ENCODE measurements at places on chromosomes 7 and 10.

DNA sequence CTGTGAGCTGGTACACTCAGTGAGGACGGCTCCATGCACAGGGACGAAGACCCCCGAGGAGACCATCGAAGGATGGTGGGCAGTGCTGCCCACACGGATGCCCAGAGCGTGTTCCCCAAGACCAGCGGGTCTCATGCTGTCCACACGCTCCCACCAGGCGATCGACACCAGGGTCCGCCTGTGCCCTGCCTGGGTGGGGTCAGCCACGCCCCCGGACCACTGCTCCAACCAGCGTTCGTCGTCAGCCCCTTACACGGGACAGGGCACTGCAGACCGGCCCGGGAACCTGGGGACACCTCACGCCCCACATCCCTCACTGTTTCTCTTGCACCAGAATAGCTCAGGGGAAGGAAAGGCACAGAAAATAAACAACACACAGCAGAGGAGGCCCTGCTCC, 223.5 kb downstream of the DNAJB6 start:
- no peak for DNase-seq

DNA sequence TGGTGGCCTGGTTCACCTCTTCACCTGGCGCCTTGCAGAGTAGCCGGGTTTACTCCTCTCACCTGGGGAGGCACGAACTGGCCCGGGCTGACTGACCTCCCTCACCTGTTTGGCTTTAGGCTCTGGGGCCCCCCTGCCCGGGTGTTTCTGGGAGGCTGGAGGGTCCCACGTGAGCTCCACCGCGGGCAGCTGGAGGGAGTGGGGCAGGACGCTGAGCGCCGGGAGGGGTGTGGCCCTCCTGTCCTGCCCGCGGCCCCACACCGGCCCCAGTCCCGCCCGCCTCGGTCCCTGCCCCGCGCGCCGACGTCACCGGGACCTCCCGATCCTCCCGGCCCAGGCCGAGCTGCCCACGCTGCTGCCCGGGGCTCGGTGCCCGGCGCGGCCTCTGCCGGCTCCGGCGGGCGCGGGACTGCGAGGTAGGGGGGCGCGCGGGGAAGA, at the start of gene AMZ1:
AMZ1 (plus strand) TSS at position 322 of the 438 bp plus-strand sequence. CDS start 12,250 bp downstream, outside the sequence.
- no peak for DNase-seq

- DNase-seq, result no peak
Observed at GRCh38 chr7:38129579-38129978, 48.5 kb upstream of the STARD3NL start.

DNA sequence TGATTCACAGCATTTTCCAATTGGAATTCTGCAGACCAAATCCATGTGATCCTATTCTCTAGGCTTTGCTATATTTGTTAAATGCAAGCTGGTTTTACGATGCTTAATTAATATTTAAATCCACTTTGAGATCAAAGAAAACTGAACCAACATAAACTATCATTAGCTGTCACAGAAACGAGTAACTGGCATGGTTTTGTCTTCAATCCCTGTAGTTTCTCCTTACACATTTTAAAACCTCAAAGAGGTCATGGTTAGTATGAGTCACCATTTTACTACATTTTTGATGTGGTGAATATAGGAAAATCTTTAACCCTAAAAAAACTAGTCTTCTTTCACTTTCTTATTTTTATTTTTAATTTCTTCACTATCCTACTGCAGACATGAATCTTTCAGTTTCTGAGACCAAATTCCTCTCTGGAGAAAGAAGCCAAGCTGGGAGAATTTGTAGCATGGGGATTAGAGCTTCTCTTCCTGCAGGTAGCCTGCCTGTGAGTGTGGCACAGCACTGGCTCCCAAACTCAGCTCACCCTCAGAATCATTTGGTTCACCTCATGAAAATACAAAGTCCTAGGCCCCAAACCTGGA, 8.7 kb upstream of the LIPM start:
- no peak for DNase-seq

- DNase-seq, result no peak
Observed at GRCh38 chr7:13800694-13801448, 188.6 kb downstream of the ETV1 start.

DNA sequence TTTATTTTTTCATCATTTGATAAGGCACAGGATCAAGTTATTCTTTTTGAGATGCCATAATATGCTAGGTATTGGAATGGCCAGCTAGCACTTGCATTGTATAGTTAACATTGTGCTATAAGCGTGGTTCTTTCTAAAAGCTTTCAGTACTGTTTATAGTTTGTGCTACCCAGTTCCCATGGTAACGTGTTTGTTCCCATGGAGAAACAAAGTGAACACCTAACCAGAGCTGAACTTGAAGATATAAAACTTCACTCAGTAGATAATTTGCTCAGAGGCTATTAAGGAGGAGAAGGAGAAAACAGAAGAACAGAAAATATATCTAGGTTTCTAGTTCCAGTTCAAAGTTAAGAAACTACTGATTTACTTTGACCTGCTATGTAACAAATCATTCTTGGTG, 23.6 kb upstream of the ITGB8 start:
- DNase-seq, result no peak

DNA sequence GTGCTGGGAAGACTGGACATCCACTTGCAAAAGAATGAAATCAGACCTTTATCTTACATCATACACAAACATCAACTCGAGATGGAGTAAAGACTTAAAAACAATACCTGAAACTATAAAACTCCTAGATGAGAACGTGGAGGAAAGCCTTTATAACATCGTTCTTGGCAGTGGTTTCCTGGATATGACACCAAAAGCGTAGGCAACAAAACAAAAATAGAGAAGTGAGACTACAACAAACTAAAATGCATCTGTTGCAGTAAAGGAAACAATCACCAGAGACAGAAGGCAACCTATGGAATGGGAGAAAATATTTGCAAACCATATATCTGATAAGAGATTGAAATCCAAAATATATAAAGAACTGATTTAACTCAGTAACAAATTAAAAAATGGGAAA, 33.3 kb downstream of the CC2D2B start:
- DNase-seq, result no peak

GRCh38 chr7:102908676-102909075, 4.1 kb upstream of the LRRC17 start:
- DNase-seq, result no peak

DNA sequence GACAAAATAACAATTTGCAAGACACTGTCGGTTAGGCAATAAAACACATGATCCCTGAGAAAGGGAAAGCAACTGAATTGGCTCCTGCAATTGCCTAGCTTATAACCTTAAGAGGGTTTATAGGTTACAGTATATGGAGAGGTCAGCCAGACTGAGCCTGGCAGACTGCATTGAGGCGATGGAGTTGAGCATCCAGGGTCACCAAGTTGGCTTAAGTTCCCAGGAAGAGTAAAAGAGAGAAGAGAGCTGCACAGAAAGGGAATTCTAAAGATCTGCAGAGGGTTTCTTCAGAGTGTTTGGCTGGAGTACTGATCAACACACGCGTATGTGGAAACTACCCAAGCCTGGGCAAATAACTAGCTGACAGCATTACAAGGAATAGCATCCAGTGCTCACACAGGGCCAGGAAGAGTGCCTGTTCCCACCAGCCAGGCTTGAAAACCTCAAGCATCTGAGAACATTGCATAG, 11.2 kb downstream of the ANKMY2 start:
- DNase-seq, result no peak

- DNase-seq, result no peak
Observed at GRCh38 chr10:75083972-75084833, 27.3 kb upstream of the SAMD8 start.

GRCh38 chr7:147904219-147904576, 686.4 kb upstream of the C7orf33 start:
- no peak for DNase-seq

DNA sequence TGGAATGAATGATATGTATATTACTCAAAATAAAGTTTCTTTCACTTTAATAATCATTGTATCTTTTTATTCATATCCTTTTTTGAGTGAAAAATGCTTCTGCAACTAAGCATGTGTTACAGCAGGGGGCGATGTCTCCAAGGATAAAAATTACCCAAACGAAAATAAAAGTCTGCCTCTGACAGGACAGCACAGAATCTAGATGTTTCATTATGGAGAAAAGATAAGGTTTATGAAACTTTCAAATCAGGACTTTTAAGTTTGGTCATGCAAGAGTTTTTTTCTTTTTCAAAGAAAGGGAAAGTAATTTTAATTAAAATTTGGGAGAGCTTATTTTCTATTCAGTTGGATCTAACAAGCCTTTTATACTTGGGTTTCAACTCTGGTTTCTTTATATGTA, 48.4 kb downstream of the TES start:
- no peak for DNase-seq

GRCh38 chr10:112962343-112962742, 12.3 kb downstream of the TCF7L2 start:
- no peak for DNase-seq

DNA sequence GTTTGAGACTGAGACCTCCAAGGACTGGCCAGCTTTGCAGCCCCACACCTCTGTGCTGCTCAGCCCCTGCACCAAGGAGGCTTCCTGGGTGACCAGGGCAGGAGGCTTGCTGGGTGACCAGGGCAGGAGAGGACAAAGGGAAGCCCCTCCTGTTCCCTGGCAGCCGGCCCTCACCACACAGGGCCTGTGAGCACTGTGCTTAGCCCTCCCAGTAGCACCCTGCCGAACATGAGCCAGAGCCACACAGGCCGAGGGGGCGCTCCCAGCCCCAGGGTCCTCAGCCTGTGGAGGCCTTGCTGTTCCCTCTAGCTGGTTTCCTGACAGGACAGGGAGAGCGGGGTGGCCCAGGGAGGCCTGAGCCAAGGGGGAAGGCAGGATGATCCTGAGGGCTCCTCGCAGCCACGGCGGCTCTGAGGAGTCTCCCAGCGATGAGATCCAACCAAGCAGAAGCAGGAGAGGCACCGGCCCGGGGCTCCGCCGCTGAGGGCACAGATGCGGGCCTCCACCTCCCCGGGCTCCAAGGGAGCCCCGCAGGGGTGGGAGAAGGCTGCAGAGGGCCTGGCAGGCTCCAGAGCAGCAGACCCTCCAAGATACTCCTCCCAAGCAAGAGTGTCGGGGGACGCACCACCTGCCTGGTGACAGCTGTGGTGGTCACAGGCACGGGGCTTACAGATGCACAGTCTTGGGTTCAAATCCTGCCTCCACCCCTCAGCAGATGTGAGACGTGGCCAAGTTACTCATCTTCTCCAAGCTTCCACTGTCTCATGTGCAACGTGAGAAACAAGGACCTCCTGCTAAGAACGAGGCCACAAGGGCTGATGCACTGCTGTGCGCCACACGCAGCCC, 22.5 kb downstream of the WDR86 start:
- DNase-seq, result no peak

DNA sequence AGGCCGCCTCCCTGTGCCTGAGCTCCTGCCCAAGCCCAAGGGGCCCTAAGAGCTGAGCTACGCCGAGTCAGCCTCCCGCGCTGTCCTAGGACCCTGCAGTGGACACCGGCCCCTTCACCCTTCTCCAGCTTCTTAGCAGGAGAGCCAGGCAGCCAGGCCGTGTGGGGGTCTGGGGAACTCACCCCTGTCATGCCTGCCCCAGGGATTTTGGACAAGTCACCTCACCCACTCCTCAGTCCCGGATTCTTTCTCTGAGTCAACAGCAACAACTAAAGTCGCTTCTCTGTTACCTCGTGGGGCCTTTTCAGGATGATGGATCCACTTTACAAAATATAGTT, 79.3 kb downstream of the MKI67 start:
- DNase-seq, result no peak

- no peak for DNase-seq
Observed at GRCh38 chr7:109522585-109522984, 952.9 kb downstream of the DNAJB9 start.

DNA sequence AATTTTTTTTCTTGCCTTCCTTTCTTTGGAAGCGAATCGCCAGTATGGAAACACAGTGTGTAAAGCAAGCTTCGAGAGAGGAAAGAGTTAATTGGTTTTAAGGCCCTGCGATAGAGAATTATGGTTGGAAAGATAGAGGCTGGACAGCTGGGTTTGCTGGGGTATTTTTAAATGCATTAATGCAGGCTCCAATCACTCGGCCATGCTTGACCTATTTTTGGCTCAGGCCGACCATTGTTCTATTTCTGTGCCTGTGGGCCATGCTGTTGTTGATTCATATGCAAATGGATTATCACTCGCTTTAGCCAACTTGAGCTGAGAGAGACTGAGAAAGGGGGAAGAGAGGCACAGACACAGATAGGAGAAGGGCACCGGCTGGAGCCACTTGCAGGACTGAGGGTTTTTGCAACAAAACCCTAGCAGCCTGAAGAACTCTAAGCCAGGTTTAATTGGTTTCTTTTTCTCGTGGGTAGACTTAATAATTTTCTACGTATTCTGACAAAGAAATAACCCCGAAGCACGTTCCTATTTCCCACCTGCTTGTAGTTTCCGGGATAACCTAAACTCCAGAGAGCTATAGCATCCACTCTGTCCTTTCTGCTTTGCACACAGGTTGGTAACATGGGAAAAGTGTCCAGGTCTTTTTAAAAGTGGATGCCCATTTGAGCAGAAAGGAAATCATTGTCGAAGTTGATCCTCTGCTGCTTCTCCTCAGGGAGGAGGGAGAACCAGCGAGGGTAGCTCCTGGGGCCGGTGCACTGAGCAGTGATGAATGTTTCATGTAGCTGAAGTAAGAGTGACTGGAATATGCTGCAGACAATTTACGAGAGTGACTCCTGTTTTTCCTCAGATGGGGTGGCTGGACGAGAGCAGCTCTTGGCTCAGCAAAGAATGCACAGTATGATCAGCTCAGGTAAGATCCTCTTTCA, at the start of gene HDAC9:
HDAC9 (plus strand) TSS at position 338 of the 929 bp plus-strand sequence; CDS start at position 892, 554 bp downstream.
- no peak for DNase-seq

- no peak for DNase-seq
Observed at GRCh38 chr10:123990889-123991288, 99.3 kb upstream of the CPXM2 start.

DNA sequence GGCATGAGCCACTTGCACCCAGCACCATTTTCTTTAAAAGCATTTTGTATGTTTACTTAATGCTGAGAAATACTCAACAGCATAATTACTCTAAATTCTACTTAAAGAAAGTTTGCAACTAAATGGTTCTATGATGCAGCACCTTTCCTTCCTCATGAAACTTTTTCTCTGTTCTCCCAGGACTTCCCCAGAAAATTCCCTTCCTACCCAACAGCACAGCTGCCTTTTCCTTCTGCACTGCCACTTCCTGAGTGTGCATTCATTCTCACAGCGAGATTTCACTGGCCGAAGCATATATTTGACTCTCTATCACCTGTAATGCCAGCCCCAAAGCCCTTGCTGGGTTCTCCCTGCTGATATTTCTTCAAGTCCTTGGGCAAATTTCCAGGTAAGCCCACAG, 41.5 kb upstream of the DGKI start:
- no peak for DNase-seq

DNA sequence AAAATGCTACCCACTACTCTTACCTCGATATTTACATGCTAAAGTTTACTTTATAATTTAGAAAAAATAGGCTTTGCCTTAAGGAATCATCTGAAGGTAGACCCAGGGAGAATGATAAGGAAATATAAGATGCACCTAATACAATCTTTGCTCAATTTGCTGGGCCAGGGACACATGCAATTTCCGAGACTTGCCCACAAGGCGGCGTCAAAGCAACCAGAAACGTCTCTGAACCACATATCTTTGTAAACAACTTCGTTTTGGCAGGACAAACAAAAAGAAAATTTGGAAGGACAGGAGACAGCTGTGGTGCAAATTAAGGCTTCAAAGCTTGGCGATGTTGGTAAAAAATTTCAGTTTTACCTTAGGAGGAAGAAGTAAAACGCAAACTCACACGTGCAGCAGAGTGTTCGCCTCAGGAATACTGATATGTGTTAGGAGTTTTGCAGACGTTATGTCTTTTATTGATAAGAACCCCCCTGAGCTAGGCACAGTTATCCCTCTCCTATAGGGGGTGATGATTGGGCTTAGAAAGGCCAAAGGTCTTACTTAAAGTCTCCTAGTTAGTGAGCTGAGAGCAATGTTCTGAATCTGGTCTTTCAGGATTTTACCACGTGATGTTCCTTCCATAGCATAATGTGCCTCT, 134.3 kb downstream of the PRKCQ start:
- peak; percentile 50 for DNase-seq

Data from activated CD4-positive, CD25-positive, alpha-beta regulatory T cell treated with anti-CD3 and anti-CD28 coated beads, Interleukin-2, amount 50 U/mL, for 72 hours (primary cell).